ENCODE measurements at places on chromosomes 16 and 17.

DNA sequence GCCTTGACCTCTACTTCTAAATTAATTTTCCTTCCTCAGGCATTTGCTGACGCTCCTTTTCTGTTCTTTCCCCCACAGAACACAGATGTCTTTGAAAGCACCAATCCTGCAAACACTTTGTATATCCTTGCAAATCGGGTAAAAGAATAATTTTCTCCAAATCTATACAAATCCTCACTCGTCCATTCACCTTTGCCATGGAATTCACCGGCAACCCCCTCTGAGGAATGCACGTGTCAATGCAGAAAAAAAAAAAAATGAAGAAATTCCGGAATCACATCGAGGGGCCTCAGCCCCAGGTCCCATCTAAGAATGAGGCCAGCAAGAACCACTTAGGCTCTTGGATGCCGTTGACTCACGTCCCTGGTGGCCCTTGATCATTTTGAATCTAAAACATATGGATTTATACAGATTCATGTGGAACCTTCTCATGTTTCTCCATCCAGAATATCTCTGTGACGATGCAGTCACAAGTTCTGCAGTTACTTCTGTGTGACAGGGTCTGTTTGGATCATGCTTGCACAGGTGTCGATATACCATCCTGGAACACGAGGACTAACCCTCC is 136.9 kb downstream of the RBFOX3 start:
- no peak for DNase-seq

DNA sequence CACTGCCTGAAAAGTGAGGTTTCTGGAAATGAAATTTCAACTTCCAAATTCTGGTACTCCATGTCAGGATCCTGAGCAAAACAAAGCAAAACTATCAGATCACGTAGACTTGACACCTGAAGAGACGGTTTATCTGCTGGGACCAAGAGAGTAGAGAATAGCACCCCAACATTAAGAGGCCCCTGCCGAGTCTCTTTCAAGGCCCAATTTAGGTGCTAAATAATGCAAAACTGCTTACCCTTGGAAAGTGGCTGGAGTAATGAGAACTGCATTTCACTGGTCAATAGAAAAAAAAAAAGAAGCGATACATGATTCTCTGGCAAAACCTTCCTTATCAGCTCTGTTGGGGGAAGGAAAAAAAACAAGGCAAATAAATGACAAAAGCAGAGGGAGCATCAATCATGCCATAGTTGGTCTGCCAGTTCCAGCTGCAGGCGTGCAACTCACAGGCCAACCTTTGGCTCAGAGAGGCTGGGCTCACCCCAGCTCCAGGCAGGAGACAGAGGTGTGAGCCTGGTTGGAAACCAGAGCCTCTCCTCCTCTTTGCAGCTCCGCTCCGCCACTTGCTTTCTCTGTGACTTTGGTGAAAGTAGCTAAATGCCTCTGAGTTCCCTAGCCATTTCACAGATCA is 595.2 kb downstream of the TOX3 start:
- no peak for DNase-seq

DNA sequence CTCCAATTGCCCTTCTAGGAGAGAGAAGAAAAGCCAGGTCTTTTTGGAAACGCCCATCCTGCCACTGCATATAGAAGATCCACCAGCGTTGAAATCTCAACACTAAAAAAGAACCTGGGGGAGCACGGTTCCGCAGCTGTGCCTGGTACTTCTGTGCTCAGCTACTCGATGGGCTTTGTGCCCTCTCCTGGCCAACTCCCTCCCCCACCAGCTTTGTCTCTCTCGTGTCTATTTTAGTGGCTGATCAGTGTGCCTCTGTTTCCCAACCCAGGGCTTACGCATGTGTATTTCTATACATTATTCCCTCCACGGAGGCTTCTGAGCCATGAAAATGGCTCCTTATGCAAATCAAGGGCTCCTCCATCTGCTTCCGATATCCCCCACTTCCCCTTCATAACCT is 83.5 kb downstream of the RBFOX3 start:
- DNase-seq = no peak

GRCh38 chr16:7124701-7125100 is 207.9 kb upstream of the RBFOX1 start:
- no peak for DNase-seq

- DNase-seq = no peak
Measured at GRCh38 chr16:57092786-57093411, 516 bp downstream of the CPNE2 start.

- DNase-seq = no peak
Measured at GRCh38 chr16:75529959-75530358, 5.9 kb downstream of the CHST5 start.

GRCh38 chr16:35140293-35140986 is 1681.0 kb downstream of the TP53TG3F start:
- DNase-seq = no peak

DNA sequence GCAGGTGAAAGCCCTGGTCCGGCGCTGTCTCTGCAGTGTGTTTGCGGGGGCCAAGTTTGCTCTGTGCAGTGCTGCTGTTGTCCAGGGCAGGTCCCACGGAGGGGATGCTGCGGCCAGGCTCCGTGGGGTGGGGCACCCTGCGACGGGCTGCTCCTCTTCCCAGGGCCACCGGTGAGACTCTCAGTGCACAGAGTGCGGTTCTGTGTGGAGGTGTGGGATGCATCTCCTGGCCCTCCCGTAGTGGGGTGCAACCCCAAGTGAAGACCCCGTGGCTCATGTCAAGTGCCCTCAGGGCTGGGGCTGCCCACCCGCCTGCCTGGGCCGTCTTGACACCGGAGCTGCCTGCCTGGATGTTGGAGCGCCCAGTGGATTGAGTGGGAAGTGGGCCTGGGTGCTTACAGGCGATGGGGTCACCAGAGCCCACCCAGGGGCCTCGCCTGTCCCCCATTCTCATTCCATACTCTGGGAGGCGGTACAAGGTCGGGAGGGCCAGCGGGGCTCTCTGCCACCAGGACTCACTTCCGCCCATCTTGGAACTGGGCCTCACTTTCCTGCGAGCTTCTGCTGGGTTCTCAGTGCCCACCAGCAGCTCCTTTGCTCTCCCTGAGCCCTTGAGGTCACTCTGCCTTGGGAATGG is 119.9 kb downstream of the BANP start:
- no peak for DNase-seq

DNA sequence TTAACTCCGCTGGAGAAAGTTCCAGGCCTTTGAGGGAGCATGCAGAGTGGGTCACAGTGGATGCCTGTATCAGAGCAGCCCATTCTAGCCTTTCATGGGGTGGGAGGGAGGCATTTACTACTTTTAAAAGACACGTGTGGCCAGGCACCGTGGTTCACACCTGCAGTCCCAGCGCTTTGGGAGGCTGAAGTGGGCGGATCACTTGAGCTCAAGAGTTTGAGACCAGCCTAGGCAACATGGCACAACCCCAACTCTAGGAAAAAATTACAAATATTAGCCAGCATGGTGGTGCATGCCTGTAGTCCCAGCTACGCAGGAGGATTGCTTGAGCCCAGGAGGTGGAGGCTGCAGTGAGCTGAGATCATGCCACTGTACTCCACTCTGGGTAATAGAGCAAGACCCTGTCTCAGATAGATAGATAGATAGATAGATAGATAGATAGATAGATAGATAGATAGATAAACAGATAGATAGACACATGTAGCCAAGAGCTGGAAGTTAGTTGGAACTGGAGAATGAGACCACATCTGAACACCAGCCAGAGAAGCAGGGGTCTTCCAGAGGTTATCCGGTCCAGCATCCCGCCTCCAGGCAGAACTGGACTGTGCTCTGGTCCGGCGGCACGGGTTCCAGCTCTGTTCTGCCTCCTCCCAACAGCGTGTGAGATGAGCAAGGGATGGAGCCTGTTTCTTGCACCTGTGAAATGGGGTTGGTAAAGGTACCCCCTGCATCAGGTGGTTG is 3.6 kb downstream of the ADCY7 start:
- no peak for DNase-seq

GRCh38 chr16:3859889-3860288 is 20.6 kb downstream of the CREBBP start:
- DNase-seq = no peak

GRCh38 chr17:42463976-42464400 is 5.3 kb downstream of the ATP6V0A1 start:
- peak; percentile 54 for DNase-seq

All from RCC 7860 (cell line).